ENCODE measurements at places on chromosomes 12 and 14. TPM values are rescaled to one million over a fixed set of nuclear protein-coding genes. Genes with fewer than 3 reads are reported as not detected.

DNA sequence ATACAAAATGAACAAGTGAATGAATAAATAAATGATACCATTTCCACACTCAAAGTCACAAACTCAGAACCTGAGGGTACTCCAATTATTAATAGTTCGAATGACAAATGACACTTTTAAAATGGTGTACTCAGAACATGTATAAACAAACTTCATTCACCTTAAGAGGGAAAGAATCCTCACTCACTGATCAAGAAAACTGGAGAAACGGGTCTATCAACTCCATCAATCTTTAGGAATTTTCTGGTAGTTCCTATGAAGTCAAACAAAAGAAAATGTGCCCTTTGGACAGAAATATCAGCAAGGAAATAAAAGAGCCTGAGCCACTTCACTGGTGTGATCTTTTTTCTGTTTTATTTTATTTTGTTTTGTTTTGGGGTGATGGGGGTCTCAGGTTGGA is 5.2 kb upstream of the NRDE2 start:
- no peak for DNase-seq
- H3K27ac ChIP-seq, result no peak overlapping the region
- H3K4me1 ChIP-seq, result peaks cover 6% of the 10 kb centered on the region

- no peaks in the 10 kb centered on the region for H3K4me1 ChIP-seq
- H3K27ac ChIP-seq, result no peak overlapping the region
- no peak for DNase-seq
- no peaks in the 10 kb centered on the region for H3K36me3 ChIP-seq
These were observed 194.9 kb upstream of the RMST start for GRCh38 chr12:97267594-97268202.

DNA sequence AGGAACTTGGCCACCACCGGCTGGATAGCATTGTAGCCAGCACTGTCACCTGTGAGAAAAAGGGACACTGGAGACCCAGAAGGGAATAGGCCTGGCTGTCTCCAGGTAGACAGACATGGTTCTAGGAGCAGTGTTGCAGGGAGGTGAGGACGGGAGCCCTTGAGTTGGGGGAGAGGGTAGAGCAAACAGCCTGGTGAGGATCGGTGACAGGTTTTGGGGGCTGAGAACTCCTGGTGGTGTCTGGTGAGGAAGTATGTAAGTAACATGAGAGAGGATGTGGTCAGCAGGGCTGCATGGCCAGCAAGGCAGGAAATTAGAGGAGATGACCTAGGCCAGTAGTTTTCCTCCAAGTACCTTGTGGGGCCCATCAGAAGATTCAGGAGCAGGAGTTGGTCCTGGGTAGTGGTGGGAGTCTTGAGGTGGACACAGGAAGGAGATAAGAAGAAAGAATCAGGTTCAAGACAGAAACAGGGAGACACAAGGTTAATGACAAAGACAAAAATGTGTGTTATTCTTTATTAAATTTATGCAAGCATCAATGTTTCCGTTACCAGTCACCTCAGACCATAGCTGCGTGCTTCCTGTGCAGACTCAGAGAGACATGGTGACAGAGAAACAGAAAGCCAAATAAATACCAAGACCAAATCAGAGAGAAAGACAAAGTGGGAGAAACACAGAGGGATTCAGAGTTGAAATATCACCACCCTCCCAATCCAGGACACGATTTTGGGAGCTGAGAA is at the start of gene ARHGAP9:
TSS of gene ARHGAP9 (minus strand) at position 491 of the 740 bp plus-strand sequence. CDS start at position 31, 460 bp downstream.
- H3K36me3 ChIP-seq, result no peaks in the 10 kb centered on the region
- no peak for DNase-seq
- H3K27me3 ChIP-seq, result peaks cover 26% of the 10 kb centered on the region
- H3K4me1 ChIP-seq, result peaks cover 36% of the 10 kb centered on the region

Gene OR4Q3
- total RNA-seq, result not detected

DNA sequence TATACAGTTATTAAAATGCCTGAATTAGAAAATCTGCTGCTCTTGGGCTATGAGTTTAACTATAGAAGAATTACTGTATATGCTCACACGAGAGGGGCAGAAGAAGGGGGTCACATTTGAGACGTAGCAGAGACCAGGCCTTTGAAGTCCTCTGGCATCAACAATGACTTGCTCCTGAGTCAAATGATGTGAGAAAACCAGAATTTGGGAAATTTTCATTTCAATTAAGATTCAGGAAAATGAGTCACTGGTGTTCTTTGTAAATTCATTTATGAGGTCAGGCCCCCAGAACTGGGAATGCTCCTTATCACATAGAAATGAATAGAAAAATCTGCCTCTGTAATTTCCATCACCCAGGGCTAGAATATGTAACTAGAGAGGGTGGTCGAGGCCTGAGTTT is 92.9 kb downstream of the APAF1 start:
- peaks cover 51% of the 10 kb centered on the region for H3K4me1 ChIP-seq
- H3K36me3 ChIP-seq, result peaks cover 23% of the 10 kb centered on the region
- H3K27me3 ChIP-seq, result no peaks in the 10 kb centered on the region
- H3K4me3 ChIP-seq, result no peak overlapping the region
- no peak overlapping the region for H3K27ac ChIP-seq

Gene CLSTN3
- total RNA-seq, result 14.8 TPM

DNA sequence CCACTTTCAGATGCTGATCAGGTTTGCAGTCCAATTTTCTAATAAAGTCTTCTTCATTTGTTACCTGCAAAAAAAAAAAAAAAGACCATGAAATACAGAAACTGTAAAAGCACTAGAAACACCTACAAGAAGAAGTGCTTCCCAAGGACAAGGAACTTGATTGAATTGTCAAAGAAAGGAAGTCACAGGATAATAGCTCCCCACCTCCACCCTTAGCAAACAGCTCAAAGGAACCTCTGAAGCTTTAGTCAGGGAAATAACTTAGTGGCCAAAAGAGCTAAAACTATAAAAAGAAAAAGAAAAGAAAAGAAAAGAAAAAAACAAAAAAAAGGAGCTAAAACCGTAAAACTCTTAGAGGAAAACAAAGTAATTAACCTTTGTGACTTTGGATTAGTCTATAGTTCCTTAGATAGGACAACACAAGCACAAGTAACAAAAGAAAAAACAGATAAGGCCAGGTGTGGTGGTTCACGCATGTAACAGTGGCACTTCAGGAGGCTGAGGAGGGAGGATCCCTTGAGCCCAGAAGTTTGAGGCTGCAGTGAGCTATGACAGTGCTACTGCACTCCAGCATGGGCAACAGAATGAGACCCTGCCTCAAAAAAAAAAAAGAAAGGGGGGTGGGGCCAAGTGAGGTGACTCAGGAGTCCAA is 28.5 kb downstream of the ZFYVE1 start:
- no peaks in the 10 kb centered on the region for H3K4me1 ChIP-seq
- no peak overlapping the region for H3K27ac ChIP-seq
- no peak overlapping the region for H3K4me3 ChIP-seq
- peaks cover 33% of the 10 kb centered on the region for H3K36me3 ChIP-seq
- DNase-seq, result no peak

DNA sequence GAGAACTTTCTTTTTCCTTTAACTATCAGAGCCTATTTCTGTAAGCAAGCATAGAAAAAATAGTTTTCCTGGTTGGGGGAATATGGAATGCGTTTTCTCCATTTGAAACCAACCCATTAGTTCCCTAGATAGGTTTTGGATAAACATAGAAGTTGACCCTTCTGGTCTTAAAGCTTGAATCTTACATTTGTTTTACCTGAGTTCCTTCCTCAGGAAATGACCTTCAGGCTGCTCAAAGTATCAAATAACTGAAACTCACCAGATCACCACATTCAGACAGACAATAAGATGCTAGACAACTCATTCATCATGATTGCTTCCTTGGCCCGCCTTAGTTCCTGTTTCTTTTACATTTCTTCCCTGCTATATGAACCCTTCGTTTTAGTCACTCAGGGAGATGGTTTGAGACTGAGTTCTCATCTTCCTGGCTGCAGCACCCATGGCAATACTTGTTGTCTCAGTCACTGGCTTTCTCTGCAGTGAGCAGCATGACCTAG is 52.2 kb downstream of the LRP6 start:
- peak overlapping the region; percentile 23 for H3K4me3 ChIP-seq
- peak overlapping the region; percentile 69 for H3K27ac ChIP-seq
- H3K27me3 ChIP-seq, result peaks cover 2% of the 10 kb centered on the region
- H3K4me1 ChIP-seq, result peaks cover 34% of the 10 kb centered on the region

Measured in HFFc6 (cell line).